Endodermal cell (in vitro differentiated cells): ENCODE measurements at places on chromosomes 4 and X. TPM values are rescaled to one million over a fixed set of nuclear protein-coding genes. Genes with fewer than 3 reads are reported as not detected.

- no peak overlapping the region for H3K4me3 ChIP-seq
- no peak for DNase-seq
- H3K27ac ChIP-seq, result no peak overlapping the region
- no peaks in the 10 kb centered on the region for H3K36me3 ChIP-seq
- H3K27me3 ChIP-seq, result no peaks in the 10 kb centered on the region
Measured at GRCh38 chr4:70531981-70532380, 13.6 kb downstream of the AMTN start.

GRCh38 chr4:146442801-146443200 lies 78.9 kb downstream of the SLC10A7 start:
- no peaks in the 10 kb centered on the region for H3K4me1 ChIP-seq
- no peaks in the 10 kb centered on the region for H3K27me3 ChIP-seq
- H3K27ac ChIP-seq, result no peak overlapping the region
- H3K36me3 ChIP-seq, result no peaks in the 10 kb centered on the region

GRCh38 chr4:62208921-62209320 lies 1008.8 kb downstream of the ADGRL3 start:
- DNase-seq, result no peak
- H3K27me3 ChIP-seq, result no peaks in the 10 kb centered on the region
- no peaks in the 10 kb centered on the region for H3K4me1 ChIP-seq
- H3K36me3 ChIP-seq, result no peaks in the 10 kb centered on the region
- H3K27ac ChIP-seq, result no peak overlapping the region

DNA sequence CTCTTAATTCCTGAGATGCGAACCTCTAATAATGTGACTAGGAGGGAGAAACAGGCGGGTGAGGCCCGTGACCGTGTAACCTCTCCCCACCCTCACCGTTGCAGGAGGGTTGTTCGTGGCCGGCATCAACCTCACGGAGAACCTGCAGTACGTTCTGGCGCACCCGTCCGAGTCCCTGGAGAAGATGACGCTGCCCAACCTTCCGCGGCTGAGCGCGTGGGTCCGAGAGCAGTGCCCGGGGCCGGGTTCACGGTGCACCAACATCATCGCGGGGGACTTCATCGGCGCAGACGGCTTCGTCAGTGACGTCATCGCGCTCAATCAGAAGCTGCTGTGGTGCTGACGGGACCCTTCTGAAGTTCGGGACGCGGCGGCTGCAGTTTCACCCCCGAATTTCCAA lies 17.8 kb downstream of the PLCXD1 start:
- peaks cover 68% of the 10 kb centered on the region for H3K36me3 ChIP-seq
- H3K4me3 ChIP-seq, result no peak overlapping the region
- no peak for DNase-seq
- H3K27me3 ChIP-seq, result no peaks in the 10 kb centered on the region

DNA sequence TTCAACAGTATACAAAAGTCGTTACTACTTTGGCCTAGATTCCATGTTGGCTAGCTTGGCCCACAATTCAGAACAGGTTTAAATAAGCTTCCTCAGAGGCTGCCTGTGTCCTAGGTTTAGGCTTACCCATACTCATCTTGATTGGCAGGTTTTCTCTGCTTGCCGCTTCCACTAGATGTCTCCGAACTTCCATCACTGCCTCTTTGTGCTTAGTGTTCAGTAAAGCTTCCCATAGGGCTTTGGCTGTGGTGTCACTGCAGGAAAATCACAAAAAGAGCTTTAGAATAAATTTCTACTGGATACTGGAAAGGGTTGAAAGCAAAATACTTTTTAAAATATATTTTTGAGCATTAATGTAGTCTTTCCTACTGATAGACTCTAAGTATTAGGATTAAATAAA lies 52.4 kb downstream of the SCFD2 start:
- H3K4me1 ChIP-seq, result no peaks in the 10 kb centered on the region
- no peak overlapping the region for H3K27ac ChIP-seq
- DNase-seq, result peak; percentile 72
- no peaks in the 10 kb centered on the region for H3K27me3 ChIP-seq

DNA sequence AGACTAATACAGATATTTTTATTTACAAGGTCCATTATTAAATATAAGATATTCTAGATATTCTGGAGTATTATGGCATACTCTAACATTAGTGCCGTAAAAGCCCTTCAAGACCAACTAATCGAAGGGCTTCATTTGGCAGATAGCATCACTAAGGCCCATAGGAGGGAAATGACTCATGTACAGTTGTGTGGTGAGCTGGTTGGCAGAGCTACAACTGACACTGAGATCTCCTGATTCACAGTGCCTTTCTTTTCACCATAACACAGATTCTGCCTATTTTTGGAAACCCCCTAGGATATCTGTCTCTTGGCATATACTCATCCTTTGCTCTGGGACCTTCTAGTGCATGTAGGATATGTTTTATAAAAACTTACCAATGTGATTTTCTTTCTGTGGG lies 201.7 kb upstream of the AFF2 start:
- no peaks in the 10 kb centered on the region for H3K27me3 ChIP-seq
- H3K27ac ChIP-seq, result no peak overlapping the region
- H3K36me3 ChIP-seq, result no peaks in the 10 kb centered on the region
- DNase-seq, result no peak
- H3K4me3 ChIP-seq, result no peak overlapping the region
- H3K4me1 ChIP-seq, result no peaks in the 10 kb centered on the region

The SLITRK4 gene
- total RNA-seq, result 8.4 to 12.6 TPM (median 11.5 TPM) in 3 replicates

- H3K27ac ChIP-seq, result no peak overlapping the region
- no peaks in the 10 kb centered on the region for H3K27me3 ChIP-seq
- no peak for DNase-seq
- H3K4me3 ChIP-seq, result no peak overlapping the region
- no peaks in the 10 kb centered on the region for H3K4me1 ChIP-seq
Measured at GRCh38 chrX:139766545-139766983, 58.6 kb upstream of the MCF2 start.

DNA sequence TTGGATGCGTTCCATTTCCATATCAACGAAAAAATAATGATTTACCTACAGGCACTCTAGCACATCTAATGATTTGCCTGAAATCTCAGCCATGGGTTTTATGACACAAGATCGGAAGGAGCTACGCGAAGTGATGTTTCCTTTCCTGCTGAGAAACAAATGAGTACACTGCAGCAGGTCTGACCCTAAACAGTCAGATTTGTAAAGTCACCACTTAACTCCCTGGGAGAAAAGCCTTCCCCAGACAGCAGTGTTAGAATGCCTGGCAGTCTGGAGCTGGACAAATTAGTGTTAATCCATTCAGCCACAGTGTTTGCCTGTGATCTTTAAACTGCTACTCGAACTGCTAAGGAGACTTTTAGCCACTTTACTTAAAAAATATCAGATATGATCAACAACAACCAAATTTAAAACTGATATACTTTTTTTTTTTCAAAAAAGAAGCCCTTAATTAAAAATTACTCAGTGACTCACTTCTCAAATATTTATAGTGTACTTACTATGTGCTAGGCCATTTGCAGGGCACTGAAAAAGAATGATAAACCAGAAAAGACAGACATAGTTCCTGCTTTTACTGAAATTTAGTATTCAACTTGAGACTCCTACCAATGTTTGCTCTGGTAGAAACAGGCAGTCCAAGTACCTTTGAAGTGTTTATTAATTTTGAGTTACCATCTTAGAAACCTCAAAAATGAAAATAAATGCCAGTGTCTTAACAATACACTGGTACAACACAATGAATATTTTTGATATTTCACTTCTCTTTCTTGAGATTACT lies 104.5 kb downstream of the SHISA3 start:
- H3K36me3 ChIP-seq, result peaks cover 1% of the 10 kb centered on the region
- H3K4me3 ChIP-seq, result no peak overlapping the region
- peak; percentile 56 for DNase-seq
- H3K27ac ChIP-seq, result no peak overlapping the region

GRCh38 chr4:99825272-99825671 lies 8.6 kb downstream of the DAPP1 start:
- no peaks in the 10 kb centered on the region for H3K27me3 ChIP-seq
- DNase-seq, result no peak
- no peaks in the 10 kb centered on the region for H3K36me3 ChIP-seq

The HELT gene
- total RNA-seq, result not detected in 2 replicates

GRCh38 chrX:38192007-38192810 lies 28.5 kb downstream of the SRPX start:
- H3K27me3 ChIP-seq, result no peaks in the 10 kb centered on the region
- H3K27ac ChIP-seq, result no peak overlapping the region
- no peaks in the 10 kb centered on the region for H3K4me1 ChIP-seq
- DNase-seq, result peak; percentile 65
- H3K36me3 ChIP-seq, result no peaks in the 10 kb centered on the region

DNA sequence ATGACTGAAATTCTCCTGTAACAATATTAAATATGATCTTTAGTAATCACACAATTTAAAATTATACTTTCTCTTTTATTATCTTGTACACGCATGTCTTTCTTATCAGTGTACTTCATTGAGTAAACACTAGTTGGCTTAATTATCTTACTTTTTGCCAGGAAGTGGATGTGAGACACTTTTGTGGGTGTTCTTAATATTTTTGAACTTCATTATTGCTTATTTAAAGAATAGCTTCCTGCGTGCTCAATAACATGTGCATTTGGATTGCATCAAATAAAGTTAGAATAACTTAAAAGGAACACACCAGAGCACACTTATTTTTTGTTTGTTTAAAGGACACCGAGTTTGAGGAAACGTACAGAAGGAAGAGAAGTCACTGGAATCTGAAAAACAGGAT lies 128.5 kb upstream of the VEGFC start:
- H3K36me3 ChIP-seq, result no peaks in the 10 kb centered on the region
- no peaks in the 10 kb centered on the region for H3K27me3 ChIP-seq
- no peak overlapping the region for H3K27ac ChIP-seq
- H3K4me3 ChIP-seq, result no peak overlapping the region
- no peak for DNase-seq

- no peaks in the 10 kb centered on the region for H3K36me3 ChIP-seq
- H3K4me1 ChIP-seq, result no peaks in the 10 kb centered on the region
- H3K27me3 ChIP-seq, result no peaks in the 10 kb centered on the region
Measured at GRCh38 chr4:78767350-78767749, 8.8 kb upstream of the BMP2K start.

The GAGE12J gene
- total RNA-seq, result not detected in 3 replicates

- no peak overlapping the region for H3K27ac ChIP-seq
- DNase-seq, result peak; percentile 86
- no peaks in the 10 kb centered on the region for H3K27me3 ChIP-seq
- no peaks in the 10 kb centered on the region for H3K4me1 ChIP-seq
- no peak overlapping the region for H3K4me3 ChIP-seq
Measured at GRCh38 chr4:14254252-14254651, 626.7 kb upstream of the BOD1L1 start.

The PDLIM5 gene
- 149 and 157 TPM in 2 replicates for total RNA-seq

The ARHGAP6 gene
- total RNA-seq, result 0.34 and 0.48 TPM in 2 replicates

The SUPT20HL1 gene
- total RNA-seq, result 0.09 TPM in 1 of 2 replicates, not detected in the other

The NPFFR2 gene
- total RNA-seq, result 1.5 and 1.8 TPM in 2 replicates

The ARR3 gene
- total RNA-seq, result not detected in 2 replicates

DNA sequence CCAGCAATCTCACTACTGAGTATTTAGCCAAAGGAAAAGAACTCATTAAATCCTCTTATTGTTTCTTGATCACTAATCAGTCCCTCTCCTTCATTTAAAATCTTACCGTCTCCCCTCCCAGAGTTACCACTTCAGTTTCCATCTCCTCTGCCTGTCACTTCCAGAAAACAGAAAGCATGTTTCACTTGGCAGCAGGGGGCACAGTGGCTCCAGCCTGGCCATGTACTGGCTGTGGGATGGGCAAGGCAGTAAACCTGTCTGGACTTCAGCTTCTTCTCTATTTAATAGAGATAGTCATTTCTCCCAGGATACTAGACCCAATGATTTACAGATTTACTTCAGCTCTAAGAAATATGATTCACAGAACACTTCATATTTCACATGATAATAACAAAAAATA lies 63.2 kb downstream of the CD40LG start:
- H3K4me1 ChIP-seq, result no peaks in the 10 kb centered on the region
- no peaks in the 10 kb centered on the region for H3K36me3 ChIP-seq
- H3K27ac ChIP-seq, result no peak overlapping the region

- no peak for DNase-seq
- H3K36me3 ChIP-seq, result no peaks in the 10 kb centered on the region
- H3K4me1 ChIP-seq, result no peaks in the 10 kb centered on the region
- no peak overlapping the region for H3K4me3 ChIP-seq
- no peak overlapping the region for H3K27ac ChIP-seq
Measured at GRCh38 chr4:69713593-69713992, 46.8 kb downstream of the SULT1B1 start.

DNA sequence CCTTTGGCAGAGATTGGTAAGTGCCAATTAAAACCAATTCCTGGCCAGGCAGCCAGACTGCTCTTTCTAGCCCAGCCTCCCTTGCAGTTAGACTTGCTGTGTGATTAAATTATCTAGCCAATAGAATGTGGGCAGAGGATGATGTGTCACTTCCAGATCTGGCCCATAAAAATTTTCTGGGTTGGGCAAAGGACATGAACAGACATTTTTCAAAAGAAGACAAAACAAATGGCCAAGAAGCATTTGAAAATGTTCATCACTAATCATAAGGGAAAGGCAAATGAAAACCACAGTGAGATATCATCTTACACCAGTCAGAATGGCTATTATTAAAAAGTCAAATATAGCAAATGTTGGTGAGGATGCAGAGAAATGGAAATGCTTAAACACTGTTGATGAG lies 71.4 kb upstream of the STIM2 start:
- no peaks in the 10 kb centered on the region for H3K4me1 ChIP-seq
- no peaks in the 10 kb centered on the region for H3K36me3 ChIP-seq
- no peak overlapping the region for H3K4me3 ChIP-seq
- H3K27me3 ChIP-seq, result no peaks in the 10 kb centered on the region
